CD4-positive, alpha-beta T cell treated with Interleukin-10 for 1 hour (primary cell): ENCODE measurements at places on chromosomes 1 and 21.

- DNase-seq = no peak
Observed at GRCh38 chr1:97105531-97105930, 383.9 kb downstream of the PTBP2 start.

DNA sequence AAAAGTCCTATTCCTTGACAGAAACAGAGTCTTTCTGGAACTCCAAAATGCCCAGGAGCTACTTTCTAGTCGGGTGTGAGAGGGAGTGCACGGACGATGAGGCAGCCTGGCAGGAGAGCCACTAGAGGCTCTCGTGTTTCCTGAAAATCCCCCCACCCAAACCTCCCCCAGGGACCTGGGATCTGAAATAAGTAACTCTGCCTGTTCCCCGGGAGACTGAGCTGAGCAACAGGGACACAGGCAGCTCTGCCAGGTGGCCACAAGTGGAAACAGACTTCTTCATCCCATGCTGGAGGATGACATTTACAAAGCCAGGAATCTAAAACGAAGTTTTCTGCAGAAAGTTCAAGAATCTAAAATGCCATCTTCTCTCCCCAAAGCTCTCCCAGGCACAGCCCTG lies 77.1 kb downstream of the ITPKB start:
- no peak for DNase-seq

DNA sequence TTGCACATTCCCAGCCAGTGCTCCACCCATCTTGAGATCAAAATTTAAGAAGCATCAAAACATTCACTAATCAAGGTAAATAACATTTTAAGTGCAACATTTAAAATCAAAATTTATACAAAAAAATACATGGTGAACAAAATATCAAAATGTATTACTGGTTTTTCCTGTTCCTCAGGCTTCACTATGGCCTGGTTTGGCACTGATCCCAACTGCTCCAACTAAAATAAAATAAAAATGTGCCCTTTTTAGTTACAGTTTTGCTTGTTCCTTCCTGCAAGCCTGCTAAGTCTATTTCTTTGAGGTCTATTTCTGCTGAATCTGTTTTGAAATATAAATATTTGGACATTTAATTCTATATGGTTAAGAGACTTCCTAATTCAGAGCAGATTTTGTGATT lies 54.9 kb downstream of the ADAMTS1 start:
- no peak for DNase-seq

DNA sequence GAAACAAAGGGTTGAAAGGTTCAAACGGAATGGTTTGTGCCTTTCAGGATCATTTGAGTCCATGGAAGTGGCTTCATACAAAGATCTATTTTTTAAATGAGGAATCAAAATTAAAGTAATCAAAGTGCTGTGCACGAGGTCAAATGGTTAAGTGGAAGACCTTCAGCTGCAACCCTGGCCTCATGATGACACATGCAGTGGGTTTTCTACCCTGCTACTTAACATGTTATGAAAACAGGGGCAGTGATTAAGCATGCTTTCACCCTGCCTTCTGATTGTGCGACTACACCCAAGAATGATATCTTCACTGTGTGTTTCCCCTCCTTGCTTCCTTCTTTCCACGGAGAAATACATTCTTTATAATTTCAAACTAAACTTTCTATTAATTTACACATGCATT lies 604.2 kb downstream of the LRRIQ3 start:
- DNase-seq = no peak

GRCh38 chr1:116556289-116557006 lies 14.4 kb downstream of the CD58 start:
- DNase-seq = peak; percentile 75

DNA sequence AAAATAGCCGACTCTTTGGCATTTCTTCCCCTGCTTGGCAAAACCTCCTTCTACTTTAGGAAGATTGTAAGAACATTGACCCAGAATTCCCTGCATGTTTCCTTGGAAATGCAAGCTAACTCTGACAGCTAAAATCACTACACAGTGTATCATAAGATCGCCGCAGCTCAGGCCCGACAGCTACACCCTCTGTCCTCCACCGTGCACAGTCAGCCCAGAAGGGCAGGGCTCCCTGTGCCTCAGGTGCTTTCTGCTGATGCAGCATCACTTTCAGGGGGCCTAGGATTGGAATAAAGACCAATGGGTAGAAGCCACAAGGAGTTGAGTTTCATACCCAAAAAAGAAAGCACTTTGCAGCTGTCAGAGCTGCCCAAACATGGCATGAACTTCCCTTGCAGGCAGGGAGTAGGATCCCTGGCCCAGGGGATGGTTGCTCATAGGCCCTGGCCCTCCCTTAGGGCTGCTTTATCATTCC lies 145.3 kb downstream of the SEC16B start:
- DNase-seq = no peak

- no peak for DNase-seq
Observed at GRCh38 chr1:44151332-44151731, 9.9 kb upstream of the KLF18 start.

DNA sequence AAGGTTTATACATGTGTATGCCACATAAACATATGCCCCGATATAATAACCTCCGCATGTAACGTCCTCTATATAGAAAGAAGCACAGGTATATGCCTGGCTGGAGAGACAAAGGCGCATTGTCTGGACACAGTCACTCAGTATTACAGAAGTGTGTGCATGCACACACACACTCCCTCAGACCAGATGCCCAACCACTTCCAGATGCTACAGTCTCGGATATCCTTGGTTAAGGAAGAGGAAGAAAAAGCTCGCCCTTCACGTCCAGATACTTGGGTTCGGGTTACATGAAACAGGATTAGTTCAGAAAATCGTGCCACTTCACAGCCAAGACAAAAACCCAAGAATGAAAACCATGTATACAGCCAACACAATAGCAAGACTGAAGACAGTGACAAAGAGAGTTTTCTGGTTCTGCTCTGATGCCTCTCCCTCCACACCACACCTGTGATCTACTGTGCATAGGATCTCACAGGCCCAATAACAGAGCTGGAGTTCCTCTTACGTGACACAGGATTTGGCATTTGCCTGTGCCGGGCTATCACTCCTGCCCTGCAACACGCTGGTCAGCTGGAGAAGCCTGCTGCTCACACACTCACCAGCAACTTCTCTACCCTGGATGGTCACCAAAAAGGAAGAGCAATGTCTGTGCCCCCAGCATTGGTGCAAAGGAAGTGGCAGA lies 75.0 kb downstream of the SSBP3 start:
- DNase-seq = no peak

DNA sequence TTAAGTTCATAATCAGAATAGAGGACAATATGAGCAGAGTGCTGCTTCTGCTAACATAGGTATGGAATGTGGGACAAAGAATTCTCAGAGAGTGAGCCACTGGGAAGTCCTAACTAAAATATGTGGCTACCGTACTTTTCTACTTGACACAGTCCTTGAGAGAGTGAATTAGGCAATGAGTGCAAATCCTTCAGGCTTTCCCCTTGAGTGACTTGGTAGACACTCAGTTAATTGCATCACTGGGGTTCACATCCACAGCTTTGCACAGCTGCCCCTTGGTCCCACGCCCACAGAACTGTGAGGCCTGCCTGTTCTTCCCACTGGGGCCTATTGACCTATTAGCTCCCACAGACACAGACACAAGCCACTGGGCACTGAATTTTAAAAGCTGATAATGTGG lies 40.5 kb upstream of the PAXBP1 start:
- DNase-seq = no peak

DNA sequence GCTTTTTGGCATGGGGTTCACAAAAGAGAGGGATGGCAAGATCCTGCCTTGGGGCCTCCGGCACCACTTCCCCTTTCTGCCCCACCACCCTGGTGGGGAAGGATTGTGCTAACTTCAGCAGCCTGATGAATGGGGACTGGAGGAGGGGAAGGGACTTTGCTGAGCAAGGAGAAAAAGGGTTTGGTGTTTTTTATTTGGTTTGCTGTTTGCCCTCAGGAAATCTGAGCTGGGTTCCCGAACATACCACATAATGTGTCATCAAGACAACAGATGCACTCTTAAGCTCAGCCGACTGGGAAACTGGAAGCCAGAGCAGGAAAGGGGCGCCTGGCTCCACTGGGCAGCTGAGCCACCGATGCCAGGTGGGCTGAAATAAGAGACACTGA lies 19.8 kb downstream of the OLFML2B start:
- no peak for DNase-seq

- DNase-seq = no peak
Observed at GRCh38 chr21:36199021-36199420, 42.4 kb downstream of the DOP1B start.
